ENCODE measurements at places on chromosomes 13 and 19. TPM values are rescaled to one million over a fixed set of nuclear protein-coding genes. Genes with fewer than 3 reads are reported as not detected.
A peak's percentile ranks its signal among the peaks of the same experiment; 100 is the strongest.

DNA sequence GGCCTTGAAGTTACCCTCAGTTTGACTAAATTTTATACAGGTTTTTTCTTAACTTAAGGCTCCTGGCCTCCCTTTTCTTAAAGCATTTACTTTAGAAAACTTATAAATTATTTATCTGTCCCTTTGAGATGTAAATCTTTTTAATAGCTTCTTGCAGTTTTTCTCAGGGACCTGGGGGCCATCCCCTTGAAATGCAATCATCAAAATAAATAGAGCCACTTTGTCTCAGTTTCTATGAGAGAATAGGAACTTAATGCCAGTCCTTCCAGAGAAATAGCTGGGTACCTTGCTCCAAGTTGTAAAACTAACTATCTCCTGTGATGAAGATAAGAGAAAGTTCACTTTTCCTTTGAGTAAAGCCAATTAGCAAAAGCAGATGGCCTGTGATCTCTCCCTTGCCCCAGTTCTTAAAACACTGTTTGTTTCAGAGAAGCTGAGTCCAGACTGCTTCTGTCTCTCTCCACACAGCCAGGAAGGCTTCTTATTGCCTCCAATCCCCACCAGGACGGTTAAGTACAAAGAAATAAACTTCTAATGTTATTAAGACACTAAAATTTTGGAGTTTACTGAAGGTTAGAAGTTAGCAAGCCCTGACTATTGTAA lies 913.1 kb downstream of the OLFM4 start:
- no peaks in the 10 kb centered on the region for H3K27me3 ChIP-seq
- H3K4me3 ChIP-seq = no peak overlapping the region
- no peaks in the 10 kb centered on the region for H3K4me1 ChIP-seq
- no peaks in the 10 kb centered on the region for H3K36me3 ChIP-seq

DNA sequence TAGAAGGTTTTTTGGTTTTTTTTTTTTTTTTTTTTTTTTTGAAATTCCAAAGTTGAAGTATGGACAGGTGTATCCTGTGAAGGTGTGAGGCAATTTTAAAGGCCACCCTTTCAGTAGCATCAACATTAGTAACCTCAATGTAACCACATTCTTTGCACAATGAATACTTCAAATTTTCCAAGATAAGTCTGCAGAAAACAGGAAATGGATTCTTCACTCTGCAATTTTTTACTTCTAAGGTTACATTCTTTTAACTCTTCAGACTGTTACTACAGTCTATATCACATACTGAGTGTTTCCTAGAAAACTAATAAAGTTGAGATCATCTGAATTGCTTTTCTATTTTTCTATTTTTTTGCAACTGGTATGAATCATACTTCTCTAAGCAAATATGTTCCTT lies 569.0 kb upstream of the GPC6 start:
- H3K4me1 ChIP-seq = no peaks in the 10 kb centered on the region
- no peaks in the 10 kb centered on the region for H3K36me3 ChIP-seq
- H3K27me3 ChIP-seq = no peaks in the 10 kb centered on the region
- no peak for DNase-seq

The PSG2 gene
- not detected for total RNA-seq

- no peaks in the 10 kb centered on the region for H3K27me3 ChIP-seq
- no peaks in the 10 kb centered on the region for H3K4me1 ChIP-seq
- H3K4me3 ChIP-seq = no peak overlapping the region
- DNase-seq = no peak
- H3K36me3 ChIP-seq = no peaks in the 10 kb centered on the region
Measured at GRCh38 chr13:72170571-72170970, 303.6 kb upstream of the DACH1 start.

The XAB2 gene
- 42.0 TPM for total RNA-seq

The KLK11 gene
- total RNA-seq = 11.2 TPM

DNA sequence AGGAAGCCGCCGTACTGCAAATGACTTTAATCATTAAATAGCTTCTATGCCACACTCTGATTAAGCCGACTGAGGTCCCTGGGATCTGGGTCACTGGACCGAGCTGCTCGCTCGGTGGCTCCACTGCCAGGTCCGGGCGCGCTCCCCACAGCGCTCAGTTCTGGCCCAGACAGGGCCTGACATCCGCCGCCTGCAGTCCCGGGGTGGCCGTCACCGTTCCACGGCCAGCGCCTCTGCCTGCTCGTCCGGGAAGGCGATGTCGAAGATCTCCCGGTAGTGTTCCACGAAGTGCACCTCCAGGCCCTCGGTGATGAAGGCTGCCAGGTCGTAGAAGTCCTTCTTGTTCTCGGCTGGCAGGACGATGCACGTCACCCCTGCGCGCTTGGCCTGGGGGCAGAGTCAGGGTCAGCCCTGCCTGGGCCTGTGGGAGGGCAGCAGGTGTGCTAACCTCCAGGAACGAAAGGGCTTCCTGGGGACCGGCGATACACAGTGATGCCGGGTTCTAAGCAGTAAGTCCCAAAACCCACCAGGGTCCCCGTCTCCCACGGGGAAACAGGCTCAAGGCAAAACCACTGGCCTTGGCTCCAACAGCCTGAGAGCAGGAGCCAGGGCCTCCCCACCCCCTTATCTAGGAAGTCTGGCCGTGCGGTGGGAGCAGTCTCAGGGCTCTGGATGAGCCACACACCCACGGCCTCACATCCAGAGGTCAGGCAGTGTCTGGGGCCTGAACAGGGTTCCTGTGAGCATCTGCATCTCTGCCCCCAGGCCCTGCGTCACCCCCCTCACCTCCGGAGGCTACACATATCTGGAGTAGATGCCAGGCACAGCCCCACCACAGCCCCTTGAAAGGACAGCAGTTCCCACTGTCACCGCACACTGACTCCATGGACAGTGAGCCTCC lies 2.0 kb downstream of the RPL36 start:
- no peaks in the 10 kb centered on the region for H3K27me3 ChIP-seq
- peaks cover 57% of the 10 kb centered on the region for H3K36me3 ChIP-seq
- H3K4me3 ChIP-seq = peak overlapping the region; percentile 97
- peak overlapping the region; percentile 91 for H3K27ac ChIP-seq

GRCh38 chr19:17680230-17680722 lies 7.9 kb downstream of the UNC13A start:
- H3K27me3 ChIP-seq = peaks cover 27% of the 10 kb centered on the region
- no peak overlapping the region for H3K27ac ChIP-seq
- peak; percentile 83 for DNase-seq

DNA sequence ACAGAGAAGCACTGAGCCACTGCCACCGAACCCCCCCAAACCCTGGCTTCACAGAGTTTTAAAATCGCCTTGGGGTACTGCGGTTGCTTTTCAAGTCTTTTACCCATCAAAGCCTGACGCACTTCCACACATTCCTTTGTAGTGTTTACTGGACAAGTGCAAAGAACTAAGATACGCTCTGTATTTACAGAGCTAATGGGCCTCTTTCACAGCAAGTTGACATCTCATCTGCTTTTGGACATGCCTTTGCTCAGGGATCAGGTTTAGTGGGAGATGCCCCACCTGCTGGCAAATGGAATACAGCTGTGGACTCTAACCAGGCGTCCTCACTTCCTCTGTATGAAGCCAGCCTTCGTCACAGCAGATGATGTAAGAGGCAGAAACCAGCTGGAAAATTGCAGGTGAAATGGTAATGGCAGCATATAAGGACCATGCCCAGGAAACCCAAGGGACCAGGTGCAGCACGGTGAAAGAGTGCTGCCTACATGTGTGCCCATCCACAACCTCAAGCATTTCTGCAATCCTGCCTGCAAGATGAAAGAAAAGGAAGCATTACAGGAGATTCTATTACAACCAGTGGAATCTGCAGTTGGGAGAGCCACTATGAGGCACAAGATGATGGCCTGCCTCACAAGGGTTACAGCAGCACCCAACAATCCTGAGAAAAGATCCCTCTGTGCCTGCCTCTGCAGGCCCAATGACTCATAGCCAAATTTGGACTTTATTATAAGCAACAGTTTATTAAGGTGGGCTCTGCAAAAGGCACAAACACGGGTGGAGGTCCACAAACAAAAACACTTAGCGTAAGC lies 34.7 kb downstream of the BRD4 start:
- no peak overlapping the region for H3K4me3 ChIP-seq
- H3K4me1 ChIP-seq = peaks cover 97% of the 10 kb centered on the region
- H3K27me3 ChIP-seq = no peaks in the 10 kb centered on the region
- H3K36me3 ChIP-seq = no peaks in the 10 kb centered on the region
- no peak for DNase-seq

DNA sequence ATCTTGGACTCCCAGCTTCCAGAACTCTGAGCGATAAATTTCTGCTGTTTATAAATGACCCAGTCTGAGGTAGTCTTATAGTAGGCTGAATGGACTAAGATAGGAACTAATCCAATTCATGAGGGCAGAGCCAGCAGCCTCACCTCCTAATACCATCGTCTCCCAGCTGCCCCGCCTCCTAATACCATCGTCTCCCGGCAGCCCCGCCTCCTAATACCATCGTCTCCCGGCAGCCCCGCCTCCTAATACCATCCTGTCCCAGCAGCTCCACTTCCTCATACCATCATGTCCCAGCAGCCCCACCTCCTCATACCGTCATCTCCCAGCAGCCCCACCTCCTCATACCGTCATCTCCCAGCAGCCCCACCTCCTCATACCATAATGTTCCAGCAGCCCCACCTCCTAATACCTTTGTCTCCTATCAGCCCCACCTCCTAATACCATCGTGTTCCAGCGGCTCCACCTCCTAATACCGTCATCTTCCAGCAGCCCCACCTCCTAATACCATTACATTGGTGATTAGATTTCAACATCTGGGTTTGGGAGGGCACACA lies 2.4 kb upstream of the ARGLU1 start:
- H3K36me3 ChIP-seq = no peaks in the 10 kb centered on the region
- H3K4me3 ChIP-seq = no peak overlapping the region
- no peaks in the 10 kb centered on the region for H3K27me3 ChIP-seq
- peak; percentile 90 for DNase-seq
- H3K4me1 ChIP-seq = peaks cover 34% of the 10 kb centered on the region

DNA sequence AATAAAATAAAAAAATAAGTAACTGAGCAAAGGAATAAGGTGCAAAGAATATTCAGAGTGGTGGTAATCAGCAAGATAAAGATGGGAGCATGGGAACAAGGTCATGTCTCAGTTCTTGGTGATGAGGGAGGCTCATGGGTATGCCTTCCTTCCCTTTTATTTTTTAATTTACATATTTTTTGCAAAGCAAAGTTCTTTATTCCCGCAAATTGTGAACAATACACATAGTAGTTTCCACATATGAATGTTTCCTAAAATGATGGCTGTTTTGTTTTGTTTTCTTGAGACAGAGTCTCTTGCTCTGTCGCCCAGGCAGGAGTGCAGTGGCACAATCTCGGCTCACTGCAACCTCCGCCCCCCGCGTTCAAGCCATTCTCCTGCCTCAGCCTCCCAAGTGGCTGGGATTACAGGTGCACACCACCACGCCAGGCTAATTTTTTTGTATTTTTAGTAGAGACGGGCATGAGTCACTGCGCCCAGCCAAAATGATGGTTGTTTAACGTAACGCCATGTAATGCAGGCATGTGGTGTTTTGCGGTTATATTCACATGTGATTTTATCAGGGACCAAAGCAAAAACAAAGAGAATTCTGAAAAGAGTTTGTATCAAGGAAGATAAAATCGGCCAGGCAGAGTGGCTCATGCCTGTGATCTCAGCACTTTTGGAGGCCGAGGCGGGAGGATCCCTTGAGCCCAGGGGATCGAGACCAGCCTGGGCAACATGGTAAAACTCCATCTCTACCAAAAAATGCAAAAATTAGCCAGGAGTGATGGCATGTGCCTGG lies 4.5 kb upstream of the ADGRE2 start:
- H3K4me3 ChIP-seq = no peak overlapping the region
- H3K4me1 ChIP-seq = peaks cover 4% of the 10 kb centered on the region
- peak overlapping the region; percentile 38 for H3K27ac ChIP-seq
- no peaks in the 10 kb centered on the region for H3K36me3 ChIP-seq
- peaks cover 18% of the 10 kb centered on the region for H3K27me3 ChIP-seq

The CYSLTR2 gene
- total RNA-seq = 2.6 TPM

DNA sequence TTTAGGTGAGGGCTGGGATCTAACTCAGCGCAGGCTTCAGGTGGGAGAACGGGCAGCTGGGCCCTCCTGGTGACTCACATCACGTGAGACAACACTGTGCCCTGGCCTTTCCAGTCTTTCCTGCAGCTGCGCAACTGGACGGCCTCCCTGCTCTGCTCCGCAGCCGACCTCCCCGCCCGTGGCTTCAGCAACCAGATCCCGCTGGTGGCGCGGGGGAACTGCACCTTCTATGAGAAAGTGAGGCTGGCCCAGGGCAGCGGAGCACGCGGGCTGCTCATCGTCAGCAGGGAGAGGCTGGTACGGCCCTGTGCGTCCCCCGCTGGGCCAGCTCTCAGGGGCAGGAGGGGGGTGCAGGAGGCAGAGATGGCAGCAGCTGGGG lies 8.8 kb downstream of the SPPL2B start:
- H3K4me1 ChIP-seq = peaks cover 12% of the 10 kb centered on the region
- no peaks in the 10 kb centered on the region for H3K27me3 ChIP-seq
- H3K4me3 ChIP-seq = no peak overlapping the region
- H3K36me3 ChIP-seq = peaks cover 22% of the 10 kb centered on the region
- H3K27ac ChIP-seq = no peak overlapping the region
- DNase-seq = no peak

The PRRG2 gene
- total RNA-seq = 7.6 TPM

The ELANE gene
- 0.97 TPM for total RNA-seq

DNA sequence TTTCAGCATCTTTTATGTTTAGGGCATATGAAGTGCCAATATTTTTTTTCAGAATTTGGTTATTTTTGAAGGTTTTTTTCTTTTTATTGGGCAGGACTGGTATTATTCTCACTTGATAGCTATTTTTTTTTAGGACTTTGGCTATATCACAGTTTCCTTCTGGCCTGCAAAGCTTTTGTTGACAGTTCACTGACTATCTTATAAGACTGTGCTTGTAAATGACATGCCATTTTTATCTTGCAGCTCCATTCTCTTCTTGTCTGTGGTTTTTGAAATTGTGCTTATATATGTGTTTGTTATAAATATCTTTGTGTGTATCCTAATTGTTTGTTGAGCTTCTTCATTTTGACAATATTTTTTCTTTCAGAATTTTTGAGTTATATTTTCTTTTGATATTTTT lies 26.4 kb upstream of the ZNF431 start:
- H3K4me1 ChIP-seq = no peaks in the 10 kb centered on the region
- peaks cover 11% of the 10 kb centered on the region for H3K36me3 ChIP-seq
- H3K27ac ChIP-seq = no peak overlapping the region
- no peak for DNase-seq
- H3K27me3 ChIP-seq = no peaks in the 10 kb centered on the region
- H3K4me3 ChIP-seq = no peak overlapping the region

- H3K36me3 ChIP-seq = no peaks in the 10 kb centered on the region
- no peaks in the 10 kb centered on the region for H3K4me1 ChIP-seq
- no peak overlapping the region for H3K27ac ChIP-seq
- H3K27me3 ChIP-seq = no peaks in the 10 kb centered on the region
Measured at GRCh38 chr19:28685802-28686201, 527.1 kb downstream of the UQCRFS1 start.

- no peak overlapping the region for H3K27ac ChIP-seq
- no peaks in the 10 kb centered on the region for H3K4me1 ChIP-seq
- no peaks in the 10 kb centered on the region for H3K36me3 ChIP-seq
- H3K4me3 ChIP-seq = no peak overlapping the region
- no peaks in the 10 kb centered on the region for H3K27me3 ChIP-seq
Measured at GRCh38 chr13:103803349-103803748, 737.1 kb upstream of the SLC10A2 start.

GRCh38 chr19:46388311-46389095 lies 24.9 kb downstream of the CCDC8 start:
- DNase-seq = peak; percentile 30
- H3K4me3 ChIP-seq = no peak overlapping the region
- H3K27me3 ChIP-seq = no peaks in the 10 kb centered on the region
- peaks cover 18% of the 10 kb centered on the region for H3K4me1 ChIP-seq
- peaks cover 87% of the 10 kb centered on the region for H3K36me3 ChIP-seq
- H3K27ac ChIP-seq = no peak overlapping the region

The ZNF208 gene
- total RNA-seq = 6.4 TPM

Measured in lower lobe of right lung (tissue), 2 donors.